ENCODE measurements at places on chromosomes 5 and 9. TPM values are rescaled to one million over a fixed set of nuclear protein-coding genes. Genes with fewer than 3 reads are reported as not detected.

DNA sequence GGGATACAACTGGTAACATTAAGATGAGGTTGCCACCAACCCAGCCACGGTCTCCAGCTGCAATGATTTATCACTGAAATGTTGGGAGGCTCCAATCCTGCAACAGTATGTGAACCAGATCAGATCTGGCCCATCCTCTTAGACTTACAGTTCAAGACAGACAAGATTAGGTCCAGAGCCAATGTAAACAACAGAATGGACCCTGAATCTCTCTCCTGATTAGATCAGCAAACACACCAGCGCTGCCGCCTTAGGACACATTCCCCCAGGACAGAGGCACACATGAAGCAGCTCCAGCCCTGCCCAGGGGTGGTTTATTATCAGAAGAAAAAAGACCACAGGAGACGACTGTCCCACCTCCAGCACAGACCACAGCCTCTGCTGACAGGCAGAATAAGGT is 82.1 kb downstream of the SLIT3 start:
- ATAC-seq: no peak

DNA sequence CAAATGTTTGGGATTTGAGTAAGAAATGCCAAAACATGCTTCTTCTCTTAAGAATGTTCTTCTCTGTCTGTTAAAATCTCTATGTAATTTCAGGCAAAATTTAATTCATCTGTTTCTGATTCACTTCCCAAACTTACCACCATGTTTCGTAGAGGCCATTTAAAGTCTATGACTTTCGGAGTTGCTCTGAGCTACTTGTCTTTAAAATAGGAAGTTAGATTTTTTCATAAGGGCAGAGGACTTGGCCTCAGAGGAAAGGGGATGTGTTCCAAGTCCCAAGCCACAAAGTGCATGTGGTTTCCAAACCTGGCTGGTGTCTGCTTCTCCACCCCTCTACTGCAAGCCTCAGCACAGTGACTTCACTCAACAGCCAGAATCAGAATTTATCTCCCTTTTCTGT is 111.3 kb upstream of the ADRA1B start:
- ATAC-seq: no peak

GRCh38 chr9:38074441-38074961 is 5.5 kb upstream of the SHB start:
- no peak for ATAC-seq

- ATAC-seq: no peak
Measured at GRCh38 chr5:98108497-98108896, 665.0 kb upstream of the RGMB start.

DNA sequence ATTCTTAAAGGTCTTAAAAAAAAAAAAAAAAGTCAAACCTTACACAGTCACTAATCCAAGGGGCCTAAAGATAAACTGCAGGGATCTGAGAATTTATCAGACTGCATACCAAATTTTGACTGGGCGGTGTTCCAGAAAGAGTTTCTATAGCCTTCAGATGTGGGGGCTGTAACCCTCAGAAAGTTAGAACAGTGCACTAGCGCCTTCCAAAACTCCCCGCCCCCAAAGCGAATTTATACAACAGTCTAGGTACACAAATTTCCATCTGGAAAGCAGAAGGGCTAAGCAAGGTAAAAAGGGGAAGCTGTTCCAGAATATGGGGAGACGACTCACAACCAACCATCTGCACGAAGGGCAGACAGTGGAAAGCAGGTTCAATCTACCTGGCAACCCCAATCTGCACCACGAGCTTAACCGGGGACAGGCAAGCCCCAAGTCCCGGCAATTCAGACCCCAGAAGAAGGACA is 813 bp downstream of the ERMP1 start:
- ATAC-seq: no peak

- no peak for ATAC-seq
Measured at GRCh38 chr9:94183240-94183999, 75.7 kb upstream of the ZNF169 start.

GRCh38 chr9:1708219-1708618 is 306.9 kb upstream of the SMARCA2 start:
- no peak for ATAC-seq

GRCh38 chr9:35114113-35114839 is 1.4 kb downstream of the ATOSB start:
- peak; percentile 65 for ATAC-seq

GRCh38 chr9:114117996-114118830 is 19.1 kb upstream of the KIF12 start:
- ATAC-seq: no peak

DNA sequence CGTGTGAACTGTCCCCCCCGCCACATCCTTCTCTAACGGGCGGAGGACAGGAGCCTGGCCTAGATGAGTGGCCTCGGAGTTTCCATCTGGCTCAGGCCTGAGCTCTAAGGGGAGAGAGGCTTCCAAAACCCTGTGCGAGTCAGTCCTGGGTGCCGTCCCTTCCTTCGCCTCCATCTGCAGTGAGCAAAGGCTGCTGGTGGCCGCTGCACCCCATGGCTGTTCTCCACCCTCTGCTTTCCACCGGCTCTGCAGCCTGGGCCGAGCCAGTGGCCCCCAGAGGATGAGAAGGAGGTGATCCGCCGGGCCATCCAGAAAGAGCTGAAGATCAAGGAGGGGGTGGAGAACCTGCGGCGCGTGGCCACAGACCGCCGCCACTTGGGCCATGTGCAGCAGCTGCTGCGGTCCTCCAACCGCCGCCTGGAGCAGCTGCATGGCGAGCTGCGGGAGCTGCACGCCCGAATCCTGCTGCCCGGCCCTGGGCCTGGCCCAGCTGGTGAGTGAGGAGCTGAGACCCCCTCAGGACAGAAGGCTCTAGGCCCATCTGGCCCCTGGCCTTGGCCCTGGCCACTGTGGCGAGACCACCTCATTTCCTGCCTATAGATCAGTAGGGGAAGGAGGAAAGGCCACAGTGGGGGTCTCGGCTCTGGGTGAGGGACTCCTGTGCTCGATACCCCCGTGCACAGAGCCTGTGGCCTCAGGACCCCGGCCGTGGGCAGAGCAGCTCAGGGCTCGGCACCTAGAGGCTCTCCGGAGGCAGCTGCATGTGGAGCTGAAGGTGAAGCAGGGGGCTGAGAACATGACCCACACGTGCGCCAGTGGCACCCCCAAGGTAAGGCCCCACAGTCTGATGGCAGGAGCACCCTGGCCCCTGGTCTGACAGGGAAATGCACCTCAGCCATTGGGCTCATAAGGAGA is 3.0 kb downstream of the PKN3 start:
- no peak for ATAC-seq

- no peak for ATAC-seq
Measured at GRCh38 chr9:99811172-99811571, 10.5 kb upstream of the NR4A3 start.

PCDHB5 gene
- total RNA-seq: 0.75 TPM

GLRA1 gene
- total RNA-seq: 0.64 TPM
